ENCODE measurements at places on chromosomes 13 and 19.
A peak's percentile ranks its signal among the peaks of the same experiment; 100 is the strongest.

DNA sequence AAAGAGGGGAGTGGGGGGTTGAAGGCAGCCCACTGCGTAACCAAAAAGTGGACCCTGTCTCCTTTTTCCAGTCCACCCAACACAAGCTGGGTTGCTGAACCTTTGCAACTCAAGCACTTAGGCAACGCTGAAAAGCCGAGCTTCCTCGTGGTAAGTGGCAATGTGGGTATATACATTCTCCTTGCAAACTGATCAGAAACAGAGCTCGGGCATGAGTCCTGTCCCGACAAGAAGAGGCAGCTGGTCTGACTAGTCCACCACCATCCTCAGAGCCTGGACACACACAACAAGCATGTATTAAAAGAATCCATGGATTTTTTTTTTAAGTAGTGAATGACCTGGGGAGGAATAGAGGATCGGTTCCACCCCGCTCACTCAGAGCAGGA lies 240.6 kb upstream of the ZNF507 start:
- no peak for DNase-seq

DNA sequence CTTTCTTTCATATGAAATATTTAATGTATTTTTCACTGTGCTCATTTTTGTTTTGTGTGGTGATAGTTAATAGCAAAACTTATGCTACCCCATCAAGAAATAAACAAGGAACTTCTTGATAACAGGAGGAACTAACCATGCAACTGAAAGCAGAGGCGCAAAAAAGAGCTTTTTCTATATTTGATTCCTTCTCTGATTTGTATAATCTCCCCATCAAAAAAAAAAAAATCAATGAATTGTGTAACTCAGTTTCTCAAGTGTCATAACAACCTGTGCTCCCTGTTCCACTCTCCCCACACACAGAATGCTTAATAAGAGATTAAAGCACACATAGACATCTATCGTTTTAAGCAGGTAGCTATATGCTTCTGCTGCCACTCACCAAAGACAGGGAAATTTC lies 67.3 kb upstream of the MED4 start:
- no peak for DNase-seq

DNA sequence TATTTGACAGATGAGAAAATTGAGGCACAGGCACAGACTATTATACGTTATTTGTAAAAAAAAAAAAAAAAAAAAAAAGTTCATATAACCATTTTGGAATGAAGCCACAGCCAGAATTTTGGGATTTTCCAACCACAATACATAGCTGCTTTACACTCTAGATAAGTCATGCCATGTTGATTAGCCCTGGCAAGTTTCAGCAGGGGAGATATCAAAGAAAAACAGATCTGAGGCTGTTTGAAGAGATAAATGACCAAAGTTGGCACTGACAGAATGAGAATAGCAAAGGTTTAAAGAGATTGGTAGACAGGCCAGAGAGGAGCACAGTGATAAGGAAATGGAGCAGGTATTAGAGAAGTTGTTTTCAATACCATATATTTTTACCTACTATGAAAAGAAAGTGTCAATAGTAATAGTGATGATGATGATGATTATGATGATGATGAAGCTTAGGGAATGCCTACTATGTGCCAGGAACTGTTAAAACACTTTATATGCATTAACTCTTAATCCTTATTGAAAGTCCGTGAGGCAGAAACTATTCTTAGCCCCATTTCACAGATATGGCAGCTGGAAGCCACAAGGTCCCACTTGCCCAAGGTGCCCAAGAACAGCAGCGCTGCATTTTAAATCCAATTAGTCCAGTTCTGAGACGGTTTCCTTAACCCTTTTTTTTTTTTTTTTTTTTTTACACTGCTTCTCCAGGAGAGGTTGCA lies 105.5 kb downstream of the MBNL2 start:
- DNase-seq, result no peak

DNA sequence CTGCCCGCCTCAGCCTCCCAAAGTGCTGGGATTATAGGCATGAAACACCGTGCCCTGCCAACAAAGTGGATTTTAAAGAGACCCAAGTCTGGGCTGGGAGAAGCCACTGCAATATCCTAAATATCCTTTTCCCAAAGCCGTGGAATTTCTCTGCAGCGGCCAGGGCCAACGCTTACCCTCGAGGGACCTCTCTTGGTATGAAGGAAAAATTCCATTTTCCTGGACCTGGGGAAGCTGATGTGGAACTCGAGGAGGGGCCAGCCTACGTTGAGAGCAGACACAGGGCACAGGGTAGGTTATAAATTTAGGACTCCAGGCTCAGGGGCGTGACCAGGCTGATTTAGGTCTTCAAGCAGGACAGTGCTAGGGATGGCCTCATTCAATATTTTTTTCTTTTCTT lies 17.7 kb upstream of the UPF1 start:
- DNase-seq, result no peak

- DNase-seq, result no peak
These were observed 23.4 kb downstream of the ZDHHC20 start for GRCh38 chr13:21435687-21436151.

DNA sequence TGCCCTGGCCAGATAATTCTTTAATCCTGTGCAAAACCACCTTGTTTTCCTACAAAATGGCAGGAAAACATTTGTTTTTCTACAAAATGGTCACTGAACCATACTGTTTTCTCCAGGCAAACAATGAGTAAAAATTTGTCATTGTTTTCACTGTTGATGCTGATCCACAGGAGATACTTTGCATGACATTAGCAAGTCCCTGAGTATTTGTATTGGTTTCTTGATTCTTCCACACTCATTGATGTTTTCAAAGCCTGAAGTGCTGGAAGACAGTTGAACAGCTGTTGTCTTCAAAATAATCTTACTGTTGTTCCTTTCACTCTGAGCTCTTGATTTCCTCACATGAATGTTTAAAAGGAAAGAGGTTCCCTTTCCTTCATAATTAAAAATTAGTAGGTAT lies 123.1 kb upstream of the HTR2A start:
- DNase-seq, result no peak

- no peak for DNase-seq
These were observed 301.7 kb upstream of the SPRY2 start for GRCh38 chr13:80642641-80643040.

GRCh38 chr13:59671881-59672280 lies 491.8 kb downstream of the DIAPH3 start:
- no peak for DNase-seq

GRCh38 chr19:29643361-29643935 lies 21.8 kb upstream of the PLEKHF1 start:
- DNase-seq, result no peak

DNA sequence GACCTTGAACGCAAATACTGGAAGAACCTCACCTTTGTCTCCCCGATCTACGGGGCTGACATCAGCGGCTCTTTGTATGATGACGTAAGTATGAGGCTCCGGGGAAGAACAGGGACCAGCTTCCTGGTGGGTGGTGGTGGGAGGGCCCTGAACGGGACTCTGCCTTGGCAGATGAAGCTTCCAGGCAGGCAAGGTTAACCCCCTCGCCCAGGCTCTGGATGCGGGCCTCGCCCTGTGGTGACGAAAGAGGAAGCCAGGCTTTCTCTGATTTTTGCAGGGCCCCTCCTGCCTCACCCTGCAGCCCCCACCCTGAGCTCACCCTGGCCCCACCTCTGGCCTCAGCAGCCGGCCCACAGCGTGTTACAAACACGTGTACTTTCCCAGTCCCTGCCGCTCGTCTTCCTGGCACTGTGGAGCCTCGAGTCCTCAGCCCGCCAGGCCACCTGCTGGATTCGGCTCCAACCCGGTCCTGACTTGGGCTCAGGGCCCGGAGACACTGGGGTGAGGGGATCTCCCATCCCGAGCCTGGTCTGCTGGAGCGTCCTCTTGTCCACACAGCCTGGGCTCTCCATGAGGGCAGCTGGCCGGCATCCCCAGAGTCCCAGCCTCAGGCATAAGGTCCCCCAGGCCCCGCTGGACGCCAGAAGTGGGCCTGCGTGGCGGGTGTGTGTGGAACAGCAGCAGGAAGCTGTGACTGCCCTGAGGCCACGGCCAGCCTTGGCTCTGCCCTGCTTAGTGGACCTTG lies 72.4 kb downstream of the KDM4B start:
- DNase-seq, result no peak

GRCh38 chr13:102461302-102461701 lies 59.5 kb upstream of the FGF14 start:
- DNase-seq, result no peak

DNA sequence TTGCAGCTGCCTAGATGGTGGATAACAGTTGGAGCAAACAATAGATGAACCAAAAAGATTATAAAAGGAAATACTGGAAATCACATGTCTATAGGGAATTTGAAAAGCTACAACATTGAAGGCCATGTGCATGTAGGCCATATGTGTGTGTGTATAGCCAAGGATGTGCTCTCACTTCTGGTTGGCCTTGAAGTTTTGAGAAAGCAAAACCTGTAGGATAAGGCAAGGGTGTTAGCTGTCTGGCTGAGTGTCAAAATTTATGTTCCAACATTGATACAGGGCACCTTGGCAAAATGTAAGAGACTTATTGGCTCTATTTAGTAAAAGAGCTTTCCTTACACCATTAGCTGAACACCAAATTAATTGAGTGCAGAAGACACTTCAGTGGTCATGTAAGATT lies 1723.6 kb upstream of the PCDH20 start:
- no peak for DNase-seq

DNA sequence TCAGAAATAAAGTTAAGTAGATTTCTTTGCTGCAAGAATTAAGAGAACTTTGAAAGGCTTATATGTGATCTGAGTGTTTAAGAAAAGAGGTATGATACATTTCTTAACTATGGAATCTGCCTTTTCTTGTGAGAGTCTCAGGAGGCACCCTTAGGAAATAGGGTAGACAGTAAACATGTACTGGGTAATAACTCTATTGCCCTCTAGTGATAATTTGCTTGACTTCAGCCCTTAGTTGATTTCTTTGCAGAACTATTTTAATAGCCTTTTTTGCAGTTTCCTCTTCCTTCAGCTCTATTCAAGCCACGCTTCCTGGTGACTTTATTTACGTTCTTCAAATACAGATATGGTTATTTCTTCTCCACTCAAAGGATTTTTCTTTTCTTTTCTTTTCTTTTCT lies 37.0 kb upstream of the CCNA1 start:
- DNase-seq, result no peak

DNA sequence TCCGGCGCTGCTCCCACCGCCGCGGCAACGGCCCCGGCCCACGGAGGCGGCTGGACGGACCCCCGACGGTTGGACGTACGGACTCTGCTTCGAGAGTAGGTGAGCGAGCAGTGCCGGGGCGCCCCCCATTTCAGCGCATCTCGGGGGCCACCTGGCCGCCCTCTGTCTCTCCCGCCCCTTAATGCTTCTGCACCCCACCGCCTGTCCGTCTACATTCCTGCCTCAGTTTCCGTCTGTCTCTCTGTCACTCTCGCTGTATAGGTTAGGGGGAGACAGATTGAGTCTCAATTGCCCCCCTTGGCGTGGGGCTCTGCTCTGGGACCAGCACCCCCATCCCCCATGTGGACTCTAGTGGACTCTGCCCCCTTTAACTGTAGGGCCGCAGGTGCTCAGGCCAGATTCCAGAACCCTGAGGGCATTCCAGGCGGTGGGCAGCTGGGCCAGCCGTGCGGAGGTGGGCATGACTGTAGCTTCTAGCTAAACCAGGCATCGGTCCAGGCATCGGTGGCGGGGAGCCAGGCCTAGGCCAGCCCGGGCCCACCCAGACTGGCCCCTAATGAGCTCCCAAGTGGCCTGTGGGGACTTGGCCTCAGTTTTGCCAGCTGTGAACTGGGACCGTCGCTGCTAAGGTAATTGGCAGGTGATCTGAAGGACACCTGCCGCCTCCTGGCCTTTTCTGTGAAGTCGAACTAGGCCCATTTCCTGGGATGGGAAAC lies 373 bp downstream of the TNFAIP8L1 start:
- no peak for DNase-seq

DNA sequence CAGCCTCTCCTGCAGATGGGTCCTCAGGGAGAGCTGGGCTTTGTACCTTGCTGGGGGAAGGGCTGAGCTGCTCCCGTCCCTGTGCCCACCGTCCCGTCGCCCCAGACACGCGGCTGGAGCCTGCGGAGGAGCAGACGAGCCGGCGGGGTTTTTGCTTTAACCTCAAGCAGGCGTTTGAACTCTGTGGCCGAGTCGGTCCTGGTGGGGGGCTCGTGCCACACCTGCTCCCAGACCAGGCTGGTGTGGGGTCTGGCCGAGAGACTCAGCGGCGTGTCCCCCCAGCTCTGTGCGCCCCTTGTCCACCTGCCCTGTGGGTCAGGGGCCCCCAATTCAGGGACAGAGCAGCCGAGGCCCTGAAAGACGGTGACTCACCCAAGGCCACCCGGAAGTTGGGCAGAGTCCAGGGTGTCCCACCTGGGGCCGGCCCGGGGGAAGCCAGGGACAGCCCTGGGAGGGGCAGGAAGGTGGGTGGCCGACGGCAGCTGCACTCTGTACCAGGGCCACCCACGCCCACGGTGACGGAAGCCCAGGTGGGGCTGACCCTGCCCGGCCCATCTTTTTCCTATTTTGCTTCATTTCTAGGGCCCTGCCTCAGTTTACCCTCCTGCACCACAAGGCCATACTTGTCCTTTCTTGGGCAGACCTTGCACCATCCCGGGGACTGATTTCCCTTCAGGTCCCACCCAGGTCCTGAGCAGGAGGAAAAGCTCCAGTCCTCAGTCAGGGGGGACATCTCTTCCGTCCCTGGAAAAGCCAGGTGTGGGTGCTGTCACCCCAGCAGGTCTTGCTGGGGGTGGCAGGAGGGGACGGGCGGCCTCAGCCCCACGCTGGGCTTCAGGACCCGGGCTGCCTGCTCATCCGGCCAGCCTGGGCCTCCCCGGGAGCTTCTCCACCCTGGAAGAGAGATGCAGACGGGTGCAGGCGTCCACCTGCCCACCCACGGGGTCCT lies 5.3 kb downstream of the EFNA2 start:
- no peak for DNase-seq

GRCh38 chr13:104106705-104107393 lies 1040.6 kb upstream of the SLC10A2 start:
- no peak for DNase-seq

DNA sequence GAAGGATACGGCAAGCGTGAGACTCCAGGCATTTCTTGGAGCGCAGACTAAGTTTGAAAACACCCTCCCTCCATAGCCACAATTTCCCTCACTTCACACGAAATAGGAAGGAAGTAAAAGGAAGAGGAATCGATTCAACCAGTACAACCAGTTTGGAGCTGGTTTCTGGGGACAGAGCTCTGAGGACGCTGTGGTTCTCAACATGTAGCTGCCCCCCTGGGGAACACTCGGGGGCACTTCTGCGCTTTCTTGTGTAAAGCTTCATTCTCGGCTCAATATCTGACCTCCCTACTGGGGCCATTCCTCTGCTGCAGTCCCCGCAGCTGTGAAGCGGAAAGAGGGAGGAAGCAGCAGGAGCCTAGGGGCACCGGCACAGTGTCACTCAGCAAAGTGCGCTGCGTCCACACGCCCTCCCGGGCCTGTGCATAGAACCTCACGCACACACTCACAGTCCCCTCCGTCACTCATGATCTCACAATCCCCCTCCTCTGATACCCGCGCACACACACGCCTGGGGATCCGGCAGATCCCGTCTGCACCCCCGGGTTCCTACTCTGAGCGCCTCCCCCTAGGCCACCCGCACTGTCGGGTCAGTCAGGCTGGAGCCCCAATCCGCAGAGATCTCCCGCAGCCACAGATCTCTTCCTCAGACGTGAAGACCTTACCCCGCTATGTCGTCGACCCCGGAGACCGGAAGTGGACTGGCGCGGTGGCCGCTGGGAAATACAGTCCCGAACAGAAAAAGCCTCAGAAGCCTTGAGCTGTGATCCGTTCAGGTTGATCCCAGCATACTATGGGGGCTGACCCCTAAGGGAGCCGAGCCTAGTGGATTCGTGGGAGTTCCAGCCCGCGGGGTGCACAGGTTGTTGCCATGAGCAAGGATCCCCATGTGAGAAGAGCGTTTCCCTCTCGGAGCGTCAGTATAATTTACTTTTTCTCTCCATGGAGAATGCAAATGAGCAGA lies at the start of gene ZNF780A:
Gene ZNF780A (minus strand): TSS at position 703 of the 964 bp plus-strand sequence. CDS start 6,190 bp downstream, outside the sequence.
- peak; percentile 63 for DNase-seq

Measured in renal cortex interstitium (tissue), 15 donors.